ENCODE measurements at places on chromosomes 6 and 20.

GRCh38 chr6:106434530-106434929 lies 74.0 kb downstream of the CRYBG1 start:
- DNase-seq = no peak

DNA sequence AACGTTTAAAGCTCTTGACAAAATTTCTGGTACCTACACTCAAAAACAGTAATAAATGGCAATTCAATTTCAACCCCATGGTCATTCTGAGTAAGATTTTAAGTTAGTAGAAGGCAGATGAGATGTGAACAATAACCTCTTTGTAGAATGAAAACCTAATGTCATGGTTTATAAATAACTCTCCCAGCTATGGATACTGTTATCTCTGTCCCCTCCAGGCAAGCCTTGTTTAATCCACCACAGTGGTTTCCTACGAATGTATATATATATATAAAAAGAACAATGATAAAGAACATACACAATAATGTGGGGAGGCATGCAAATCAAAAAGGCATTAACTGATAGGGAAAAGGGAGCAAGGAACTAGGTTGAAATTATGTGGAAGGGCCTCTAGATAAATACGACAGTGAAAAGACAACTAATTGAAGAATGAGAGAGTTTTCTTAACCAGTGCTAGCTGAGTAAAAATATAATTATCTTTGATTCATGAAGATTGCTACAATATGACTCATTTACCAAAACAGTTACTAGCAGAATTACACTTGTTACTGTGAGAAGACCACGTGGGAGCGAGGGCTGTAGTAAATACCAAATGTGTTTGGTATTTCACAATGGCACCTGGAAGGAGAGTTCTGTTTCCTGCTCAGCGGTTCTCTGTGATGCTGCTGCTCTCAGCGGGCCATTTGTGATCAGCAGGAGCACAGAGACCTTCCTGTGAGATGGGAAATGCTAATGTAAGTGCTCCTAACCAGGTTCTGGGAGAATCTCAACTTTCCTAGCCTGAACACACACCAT lies 173.7 kb downstream of the MBOAT1 start:
- DNase-seq = no peak

GRCh38 chr20:57794600-57795341 lies 85.0 kb upstream of the PMEPA1 start:
- no peak for DNase-seq

GRCh38 chr6:41884957-41885356 lies 10.2 kb downstream of the USP49 start:
- DNase-seq = no peak

DNA sequence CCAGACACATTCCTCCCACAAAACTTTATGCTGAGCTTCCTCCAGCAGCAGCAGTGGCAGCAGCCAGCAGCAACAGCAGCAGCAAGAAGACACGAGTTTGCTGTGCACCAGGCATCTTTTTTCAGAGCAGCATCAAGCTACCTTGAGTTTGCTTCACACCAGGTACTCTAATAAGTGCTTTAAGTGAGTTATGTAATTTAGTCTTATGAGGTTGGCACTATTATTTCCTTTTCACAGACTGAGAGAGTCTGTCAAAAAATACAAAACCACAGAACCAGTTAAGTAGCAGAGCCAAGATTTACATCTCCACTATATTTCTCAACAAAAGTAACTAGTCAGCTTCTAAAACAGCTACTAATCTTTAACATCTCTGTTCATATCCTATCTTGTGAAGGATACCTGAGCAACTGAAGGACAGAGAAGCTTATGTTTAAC lies 23.7 kb downstream of the RANBP9 start:
- DNase-seq = peak; percentile 52

DNA sequence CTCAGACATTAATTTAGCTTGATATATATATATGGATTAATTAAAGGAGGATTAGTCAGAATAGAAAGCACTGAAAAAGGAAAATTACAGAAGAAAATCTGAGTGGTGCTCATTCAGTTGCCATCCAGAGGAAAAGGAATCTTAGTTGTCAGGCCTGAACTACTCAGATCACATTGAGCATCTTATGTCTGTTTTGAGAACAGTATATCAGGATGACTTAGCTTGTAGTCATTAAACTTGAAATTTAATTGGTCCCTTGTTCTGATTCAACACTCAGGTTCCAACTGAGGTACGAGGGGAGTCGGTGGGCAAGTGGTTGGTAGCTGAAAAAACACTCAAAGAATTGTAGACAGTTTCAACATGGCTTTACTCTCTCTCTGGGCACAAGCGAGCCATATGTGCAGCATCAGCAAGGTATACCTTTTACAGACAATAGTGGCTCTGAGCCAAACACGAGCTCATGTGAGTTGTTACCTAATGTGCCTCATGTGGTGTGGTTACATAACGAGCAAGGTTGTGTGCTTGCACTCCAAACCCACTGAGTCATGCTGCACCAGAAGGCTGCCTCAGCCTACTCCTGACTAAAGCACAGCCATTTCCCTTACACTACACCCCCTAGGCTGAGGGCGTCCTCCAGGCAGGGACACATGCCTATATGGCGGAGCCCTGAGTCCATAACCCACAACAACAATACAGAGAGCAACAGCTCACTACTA lies 73.0 kb upstream of the HMGN3 start:
- DNase-seq = no peak
